ENCODE measurements at places on chromosomes 1 and 21.

DNA sequence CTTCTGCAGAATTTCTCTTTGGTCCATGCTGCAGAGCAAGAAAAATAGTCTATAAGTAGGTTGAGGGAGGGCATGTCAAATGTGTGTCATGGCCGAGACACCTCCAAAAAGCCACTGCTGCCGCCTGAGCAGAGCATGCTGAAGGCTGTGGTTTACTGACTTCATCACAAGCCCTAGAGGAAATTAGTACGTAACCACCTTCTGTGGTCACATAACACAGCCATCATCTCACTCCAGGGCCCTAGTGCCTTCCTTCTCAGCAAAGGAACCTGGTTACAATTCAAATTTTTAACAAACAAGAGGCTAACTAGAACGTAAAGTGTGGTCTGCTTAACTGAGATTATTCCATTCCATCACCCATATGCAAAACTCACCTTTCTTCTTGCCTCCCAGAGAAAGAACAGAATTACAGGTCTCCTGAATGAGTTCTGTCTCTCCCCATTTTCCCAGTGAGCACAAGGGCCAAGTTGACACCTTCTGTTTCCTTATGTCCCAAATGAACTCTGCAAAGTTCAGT, at the start of gene PTPN22:
Gene PTPN22, minus strand, starts transcription at position 116 of the 517 bp plus-strand sequence.
- no peak for DNase-seq

GRCh38 chr1:156417401-156418020, 48.5 kb downstream of the RHBG start:
- no peak for DNase-seq

- DNase-seq: no peak
These were observed 195.7 kb upstream of the RAB4A start for GRCh38 chr1:229075217-229075616.

DNA sequence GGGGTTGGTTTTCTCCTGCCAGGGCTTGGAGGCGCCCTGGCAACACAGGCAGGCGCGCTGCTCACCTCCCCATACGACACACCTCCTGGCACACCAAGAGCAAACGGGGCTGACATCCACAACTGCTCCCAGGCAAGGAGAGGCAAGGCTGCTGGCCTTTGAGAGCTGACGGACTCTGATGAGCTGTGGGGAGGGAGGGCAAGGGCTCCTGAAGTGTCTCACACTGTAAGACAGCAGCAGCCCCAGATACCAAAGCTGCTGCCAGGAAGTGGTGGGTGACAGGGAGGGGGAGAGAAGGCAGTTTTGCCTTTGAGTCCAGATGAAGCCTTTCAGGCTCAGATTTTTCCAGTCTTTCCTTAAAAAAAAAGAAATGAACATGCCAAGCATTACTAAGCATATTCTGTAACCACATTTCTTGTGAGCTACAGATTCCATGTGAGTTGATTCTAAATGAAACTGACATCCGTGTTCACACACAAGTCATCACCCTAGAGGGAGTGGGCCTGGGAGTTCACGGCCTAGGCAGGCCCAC, 24.3 kb downstream of the PGBD5 start:
- no peak for DNase-seq

DNA sequence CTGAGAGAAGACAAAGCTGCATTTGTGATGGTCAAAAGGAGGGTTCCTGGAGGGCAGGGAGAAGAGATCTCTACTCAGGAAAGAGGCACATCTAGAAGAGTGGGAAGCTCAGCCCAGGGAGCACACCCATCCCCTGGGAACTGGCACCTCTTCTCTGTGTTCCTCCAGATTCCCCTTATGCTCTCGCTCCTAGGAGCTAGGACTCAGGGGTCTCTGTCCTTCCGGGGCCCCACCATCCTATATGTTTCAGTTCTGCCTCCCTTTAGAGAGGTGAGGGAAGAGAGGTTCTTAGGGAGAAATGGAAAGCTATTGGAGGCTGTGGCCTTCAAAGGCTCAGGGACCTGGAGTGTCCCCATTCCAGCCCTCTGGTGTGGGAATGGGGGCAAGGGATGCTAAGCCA, 4.6 kb upstream of the PPM1J start:
- DNase-seq: no peak

DNA sequence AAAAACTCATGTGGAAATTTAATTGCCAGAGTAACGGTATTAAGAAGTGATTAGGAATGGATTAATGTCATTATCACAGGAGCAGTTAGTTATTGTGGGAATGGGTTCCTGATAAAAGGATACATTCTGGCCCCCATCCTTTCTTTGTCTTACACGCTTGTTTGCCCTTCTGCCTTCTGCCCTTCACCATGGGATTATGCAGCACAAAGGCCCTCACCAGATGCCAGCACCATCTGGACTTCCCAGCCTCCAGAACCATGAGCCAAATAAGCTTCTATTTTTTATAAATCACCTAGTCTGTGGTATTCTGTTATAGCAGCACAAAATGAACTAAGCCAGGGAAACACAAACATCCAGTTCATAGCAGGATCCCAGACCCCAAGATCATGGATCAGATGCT, 33.9 kb upstream of the POU2F1 start:
- DNase-seq: no peak

- DNase-seq: peak; percentile 93
These were observed 135.9 kb downstream of the HHAT start for GRCh38 chr1:210464519-210465039.

DNA sequence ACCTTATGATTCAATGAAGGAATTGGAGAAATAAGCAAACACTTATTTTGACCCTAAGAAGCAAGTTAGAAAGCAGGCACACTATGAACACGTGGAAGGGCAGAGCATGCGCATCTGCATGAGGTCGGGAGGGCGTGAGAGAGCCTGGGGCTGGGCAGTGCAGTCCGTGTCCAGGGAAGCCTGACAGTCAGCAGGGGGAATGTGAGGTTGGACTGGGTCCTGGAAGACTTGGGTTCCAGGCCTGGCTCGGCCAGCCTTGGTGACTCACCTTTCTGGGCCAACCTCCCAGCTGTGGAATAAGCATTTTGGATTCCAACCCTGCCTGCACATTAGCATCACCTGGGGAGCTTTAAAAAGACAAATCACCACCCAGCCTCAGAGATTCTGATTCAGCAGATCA, 26.6 kb upstream of the LMX1A start:
- no peak for DNase-seq

- DNase-seq: no peak
These were observed 2.0 kb upstream of the SYT6 start for GRCh38 chr1:114155706-114156105.

- no peak for DNase-seq
These were observed 66.9 kb downstream of the TENT5C start for GRCh38 chr1:117672756-117673155.

- no peak for DNase-seq
These were observed 2.8 kb upstream of the HPCAL4 start for GRCh38 chr1:39694026-39694425.

- DNase-seq: peak; percentile 15
These were observed 6.1 kb upstream of the IGFN1 start for GRCh38 chr1:201184307-201185122.

DNA sequence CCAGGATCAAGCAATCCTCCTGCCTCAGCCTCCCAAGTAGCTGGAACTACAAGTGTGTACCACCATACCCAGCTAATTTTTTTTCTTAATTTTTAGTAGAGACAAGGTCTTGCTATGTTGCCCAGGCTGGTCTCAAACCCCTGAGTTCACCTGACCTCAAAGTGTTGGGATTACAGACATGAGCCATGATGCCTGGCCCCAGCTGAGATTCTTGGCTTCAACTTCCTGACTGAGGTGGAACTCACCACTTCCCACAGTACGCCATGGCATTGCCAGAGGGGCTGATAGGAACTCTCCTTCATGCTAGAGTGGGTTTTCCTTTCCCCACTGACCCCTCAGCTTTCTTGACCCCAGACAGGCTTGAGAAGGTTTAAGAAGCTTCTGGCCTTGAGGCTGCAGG, 251.0 kb upstream of the CSF3R start:
- DNase-seq: no peak

- no peak for DNase-seq
These were observed 61.4 kb upstream of the TNFSF18 start for GRCh38 chr1:173112129-173112528.

GRCh38 chr1:231733063-231733462, 106.5 kb downstream of the DISC1 start:
- DNase-seq: no peak

DNA sequence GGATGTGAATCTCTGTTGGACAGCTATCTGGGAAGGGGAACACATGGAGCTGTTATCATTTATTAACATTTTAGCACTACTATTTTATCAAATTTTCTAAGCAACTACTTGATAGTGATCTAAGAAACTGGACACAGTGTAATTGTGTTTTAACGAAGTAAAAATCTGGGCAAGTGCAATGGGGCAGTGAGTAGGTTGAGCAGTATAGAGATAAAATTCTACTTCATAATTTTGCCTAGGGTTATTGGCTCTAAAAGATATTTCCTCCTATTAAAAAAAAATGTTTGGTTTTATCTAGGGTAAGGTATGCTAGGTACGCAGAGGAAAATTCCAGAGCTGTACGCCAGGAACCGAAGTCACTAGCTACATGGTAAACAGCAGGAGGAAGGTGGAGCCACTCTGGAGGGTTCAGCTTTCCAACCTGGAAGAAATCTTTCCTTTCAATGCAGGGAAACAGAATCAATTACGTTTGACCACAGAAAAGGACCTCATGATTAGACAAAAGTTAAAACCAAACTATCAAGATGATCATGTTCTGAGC, 43.3 kb downstream of the BCAR3 start:
- DNase-seq: no peak

GRCh38 chr1:241186716-241187115, 170.3 kb downstream of the RGS7 start:
- no peak for DNase-seq
